ENCODE measurements at places on chromosomes 11 and 22. TPM values are rescaled to one million over a fixed set of nuclear protein-coding genes. Genes with fewer than 3 reads are reported as not detected.

The POTEH gene
- total RNA-seq: not detected

The PARVB gene
- total RNA-seq: 143 TPM

The OR52E8 gene
- not detected for total RNA-seq

The FXYD6 gene
- 187 TPM for total RNA-seq

Measured in stomach (tissue), 19 donors.